Tibial artery (tissue), 4 donors: ENCODE measurements at places on chromosomes 2 and 18.

DNA sequence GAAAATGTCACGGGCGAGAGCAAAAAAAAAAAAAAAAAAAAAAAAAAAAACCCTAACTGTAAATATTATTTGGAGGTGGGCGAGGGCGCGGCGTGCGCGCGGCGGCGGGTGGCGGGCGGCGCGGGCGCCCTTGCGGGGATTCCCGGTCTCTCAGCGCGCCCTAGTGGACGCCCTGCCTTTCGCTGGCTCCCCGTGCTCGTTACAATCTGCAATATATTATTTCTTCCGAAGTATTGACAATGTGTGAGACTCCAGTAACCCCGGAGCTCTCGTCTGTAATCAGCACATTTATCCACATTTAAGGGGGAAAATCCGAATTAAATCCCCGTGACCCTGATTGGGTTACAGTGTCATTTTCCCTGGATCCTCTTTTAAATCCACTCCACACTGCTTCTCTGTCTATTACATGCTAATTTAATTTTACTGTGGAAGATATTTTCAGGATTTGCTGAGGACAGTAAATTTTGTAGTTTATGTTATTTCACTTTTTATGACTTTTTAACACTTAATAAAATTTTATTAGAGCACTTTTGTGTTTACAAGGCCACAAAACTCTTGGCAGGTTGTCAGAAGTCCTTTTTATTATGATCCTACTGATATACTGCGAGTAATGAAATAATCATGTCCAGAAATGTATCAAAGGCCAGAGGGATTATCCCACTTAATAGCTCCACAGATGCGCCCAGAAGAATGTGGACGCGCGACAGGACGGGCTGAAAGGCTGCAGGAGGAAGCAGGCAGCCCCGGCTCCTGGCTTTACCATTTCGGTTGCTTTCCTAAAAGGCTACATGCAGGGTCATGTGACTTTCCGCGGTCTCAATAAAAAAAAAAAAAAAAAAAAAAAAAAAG lies 369.1 kb downstream of the MTX2 start:
- peaks cover 51% of the 10 kb centered on the region for H3K27me3 ChIP-seq
- peak; percentile 75 for DNase-seq
- H3K4me1 ChIP-seq: peaks cover 4% of the 10 kb centered on the region
- no peak overlapping the region for H3K27ac ChIP-seq
- H3K4me3 ChIP-seq: peak overlapping the region; percentile 67

GRCh38 chr18:4453567-4453873 lies 1.6 kb downstream of the DLGAP1 start:
- DNase-seq: no peak
- H3K4me3 ChIP-seq: peak overlapping the region; percentile 60
- H3K36me3 ChIP-seq: no peaks in the 10 kb centered on the region
- H3K27me3 ChIP-seq: no peaks in the 10 kb centered on the region

- H3K4me3 ChIP-seq: no peak overlapping the region
- no peaks in the 10 kb centered on the region for H3K36me3 ChIP-seq
These were observed 609.1 kb upstream of the SYT4 start for GRCh38 chr18:43886341-43886740.

DNA sequence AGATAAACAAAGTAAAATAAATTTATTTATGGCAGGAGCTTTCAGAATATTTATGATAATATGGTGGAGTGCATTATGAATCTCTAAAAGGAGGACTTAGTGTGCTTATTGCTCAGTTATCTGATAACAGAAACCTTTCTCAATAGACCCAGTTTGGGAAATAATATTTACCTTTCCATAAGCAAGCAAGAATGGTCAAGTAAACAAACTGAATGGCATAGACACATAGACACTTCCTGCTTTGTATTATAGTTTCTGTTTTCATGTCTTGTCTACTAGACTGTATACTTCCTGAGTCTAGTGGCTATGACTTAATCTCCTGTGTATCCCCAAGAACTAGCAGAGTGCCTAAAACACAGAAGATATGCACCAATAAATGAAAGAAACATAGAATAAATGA lies 87.8 kb downstream of the UPP2 start:
- no peaks in the 10 kb centered on the region for H3K4me1 ChIP-seq
- no peaks in the 10 kb centered on the region for H3K36me3 ChIP-seq
- no peak overlapping the region for H3K4me3 ChIP-seq
- no peak overlapping the region for H3K27ac ChIP-seq

DNA sequence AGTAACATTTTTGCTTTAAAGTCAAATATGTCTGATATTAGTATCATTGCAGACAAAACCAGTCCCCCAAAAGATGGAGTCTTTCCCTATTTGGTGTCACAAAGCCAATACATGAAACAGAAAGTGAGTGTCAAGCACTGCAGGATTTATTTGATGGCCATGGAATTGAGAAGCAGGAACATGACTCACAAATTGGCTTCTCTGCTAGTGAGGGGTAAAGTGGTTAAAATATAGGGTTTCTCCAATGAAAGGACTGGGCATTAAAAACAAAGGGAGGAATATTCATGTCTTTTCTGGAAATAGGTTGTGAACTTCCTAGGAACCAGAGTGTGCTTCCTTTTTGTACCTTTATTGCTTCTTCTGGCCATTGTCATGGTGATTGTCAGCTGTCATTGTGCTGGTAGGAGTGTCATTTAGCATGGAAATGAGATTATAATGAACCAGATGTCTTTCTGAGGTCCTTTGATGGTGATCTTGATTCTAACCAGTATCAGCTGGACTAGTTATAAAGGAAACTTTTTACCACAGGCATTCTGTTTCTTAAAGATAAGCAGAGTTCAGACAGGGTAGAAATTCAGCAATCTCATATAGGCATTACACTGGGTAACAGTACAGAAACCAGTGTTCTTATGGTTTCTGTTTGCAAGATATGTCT lies 4.1 kb downstream of the REG1B start:
- no peaks in the 10 kb centered on the region for H3K36me3 ChIP-seq
- no peak for DNase-seq
- no peaks in the 10 kb centered on the region for H3K27me3 ChIP-seq
- H3K4me3 ChIP-seq: no peak overlapping the region
- H3K4me1 ChIP-seq: no peaks in the 10 kb centered on the region
- no peak overlapping the region for H3K27ac ChIP-seq

- H3K27me3 ChIP-seq: no peaks in the 10 kb centered on the region
- no peaks in the 10 kb centered on the region for H3K36me3 ChIP-seq
- no peak overlapping the region for H3K4me3 ChIP-seq
These were observed 408.9 kb downstream of the LRATD1 start for GRCh38 chr2:15041429-15041837.

DNA sequence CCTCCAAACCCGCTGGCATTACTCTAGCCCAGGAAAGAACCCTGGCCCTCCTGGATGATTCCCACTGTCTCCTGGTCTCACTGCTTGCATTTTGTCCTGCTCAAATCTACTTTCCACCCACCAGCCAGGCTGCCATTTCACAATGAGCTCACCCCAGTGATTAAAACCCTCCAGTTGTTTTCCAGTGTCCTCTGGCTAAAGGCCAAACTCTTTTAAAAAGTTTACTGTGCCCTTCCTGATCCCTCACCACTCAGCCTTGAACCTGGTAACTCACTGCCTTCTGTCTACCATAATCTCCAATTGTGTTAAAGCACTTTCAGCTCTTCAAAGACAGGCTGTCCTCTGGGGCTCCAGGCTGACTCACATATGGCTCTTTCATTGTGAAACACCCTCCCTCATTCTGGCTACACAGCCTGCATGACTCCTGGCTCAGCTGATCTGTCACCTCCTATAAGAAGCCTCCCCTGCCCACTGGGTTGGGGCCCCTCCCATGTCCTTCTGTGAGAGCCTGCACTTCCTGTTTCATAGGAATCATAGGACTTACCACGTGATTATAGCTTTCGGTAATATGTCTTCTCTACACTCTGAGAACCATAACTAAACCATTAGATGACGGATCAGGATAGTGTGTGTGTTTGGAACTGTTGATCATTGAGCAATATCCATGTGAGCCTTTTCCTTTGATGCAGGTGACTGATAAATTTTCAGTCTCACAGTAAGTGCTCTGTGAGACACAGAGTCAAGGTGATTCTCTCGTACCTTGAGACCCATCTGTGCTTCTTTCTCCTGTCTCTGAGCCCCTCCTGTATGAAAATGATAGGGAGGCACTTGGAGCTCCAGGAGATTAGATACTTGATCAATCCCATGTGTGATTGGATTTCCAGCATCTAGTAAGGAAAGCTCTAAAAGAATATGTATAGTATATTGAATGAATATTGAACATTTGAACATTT lies 590.8 kb upstream of the ID2 start:
- H3K27ac ChIP-seq: no peak overlapping the region
- no peak overlapping the region for H3K4me3 ChIP-seq
- peak; percentile 79 for DNase-seq
- H3K27me3 ChIP-seq: no peaks in the 10 kb centered on the region
- no peaks in the 10 kb centered on the region for H3K4me1 ChIP-seq

- no peak overlapping the region for H3K27ac ChIP-seq
- H3K36me3 ChIP-seq: no peaks in the 10 kb centered on the region
- H3K27me3 ChIP-seq: no peaks in the 10 kb centered on the region
- no peaks in the 10 kb centered on the region for H3K4me1 ChIP-seq
- DNase-seq: no peak
These were observed 864.6 kb downstream of the SUCLG1 start for GRCh38 chr2:83594241-83595120.

- peaks cover 88% of the 10 kb centered on the region for H3K36me3 ChIP-seq
- H3K27me3 ChIP-seq: no peaks in the 10 kb centered on the region
These were observed 20.9 kb downstream of the CFLAR start for GRCh38 chr2:201136889-201137321.

DNA sequence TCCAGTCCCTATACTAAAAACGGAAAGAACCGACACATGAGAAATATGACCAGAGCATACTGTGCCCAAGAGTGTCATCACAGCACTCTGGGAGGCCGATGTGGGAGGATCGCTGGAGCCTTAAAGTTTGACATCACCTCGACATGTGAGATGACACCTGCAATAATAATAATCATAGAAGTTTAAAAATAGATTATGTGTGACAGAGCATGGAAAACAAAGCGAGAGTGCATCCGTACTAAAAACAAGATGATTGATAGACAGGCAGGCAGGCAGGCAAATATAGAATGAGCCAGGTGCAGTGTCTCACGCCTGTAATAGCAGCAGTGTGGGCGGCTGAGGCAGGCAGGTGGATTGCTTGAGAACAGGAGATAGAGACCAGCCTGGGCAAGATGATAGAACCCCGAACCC lies 114.8 kb upstream of the ANKRD30BL start:
- H3K4me1 ChIP-seq: no peaks in the 10 kb centered on the region
- no peak overlapping the region for H3K4me3 ChIP-seq
- H3K27ac ChIP-seq: no peak overlapping the region
- H3K27me3 ChIP-seq: peaks cover 2% of the 10 kb centered on the region
- DNase-seq: no peak

GRCh38 chr2:121530212-121530705 lies 421 bp upstream of the RNU4ATAC start:
- DNase-seq: peak; percentile 75
- peaks cover 21% of the 10 kb centered on the region for H3K4me1 ChIP-seq
- H3K27ac ChIP-seq: peak overlapping the region; percentile 98

- H3K27me3 ChIP-seq: no peaks in the 10 kb centered on the region
- no peak overlapping the region for H3K4me3 ChIP-seq
- no peak for DNase-seq
- peaks cover 8% of the 10 kb centered on the region for H3K36me3 ChIP-seq
- no peak overlapping the region for H3K27ac ChIP-seq
These were observed 520.6 kb upstream of the RAB12 start for GRCh38 chr18:8088626-8089025.

DNA sequence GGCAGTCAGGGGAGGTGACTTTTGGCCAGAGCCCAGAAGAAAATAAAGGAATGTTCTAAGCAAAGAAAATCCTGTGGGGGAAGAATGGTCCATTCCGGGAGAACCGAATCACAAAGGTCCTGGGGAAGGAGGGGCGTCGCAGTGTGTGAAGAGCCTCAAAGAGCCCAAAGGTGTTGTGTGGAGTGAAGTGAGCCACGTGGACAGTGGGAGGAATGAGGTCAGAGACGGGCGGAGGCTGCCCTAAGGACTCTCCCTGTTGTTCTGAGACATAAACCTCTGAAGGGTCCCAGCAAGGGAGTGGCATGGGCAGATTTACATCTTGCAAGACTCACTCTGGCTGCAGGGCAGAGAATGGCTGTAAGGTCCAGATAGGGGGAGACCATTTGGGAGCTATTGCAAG lies 91.3 kb upstream of the SEC11C start:
- no peak overlapping the region for H3K4me3 ChIP-seq
- H3K4me1 ChIP-seq: peaks cover 24% of the 10 kb centered on the region
- H3K27ac ChIP-seq: peak overlapping the region; percentile 7

DNA sequence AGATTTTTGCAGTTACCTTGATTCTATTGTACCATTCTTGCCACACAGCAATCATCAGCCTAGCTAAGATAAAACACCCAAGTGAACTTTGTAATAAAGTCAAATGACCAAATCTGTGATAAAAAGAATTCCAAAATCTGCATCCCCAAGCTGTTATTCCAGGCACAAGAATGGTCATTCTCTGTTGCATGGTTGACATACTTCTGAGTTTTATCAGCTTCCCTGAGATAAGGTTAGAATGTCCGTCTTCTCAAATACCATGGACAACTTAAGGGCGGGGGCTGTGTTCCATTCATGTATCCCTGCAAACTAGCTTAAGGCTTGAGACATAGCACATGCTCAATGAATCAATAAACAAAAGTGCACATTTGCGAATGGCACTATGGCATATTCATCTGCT lies 8.1 kb upstream of the BMP10 start:
- no peaks in the 10 kb centered on the region for H3K4me1 ChIP-seq
- no peak for DNase-seq
- H3K4me3 ChIP-seq: no peak overlapping the region

DNA sequence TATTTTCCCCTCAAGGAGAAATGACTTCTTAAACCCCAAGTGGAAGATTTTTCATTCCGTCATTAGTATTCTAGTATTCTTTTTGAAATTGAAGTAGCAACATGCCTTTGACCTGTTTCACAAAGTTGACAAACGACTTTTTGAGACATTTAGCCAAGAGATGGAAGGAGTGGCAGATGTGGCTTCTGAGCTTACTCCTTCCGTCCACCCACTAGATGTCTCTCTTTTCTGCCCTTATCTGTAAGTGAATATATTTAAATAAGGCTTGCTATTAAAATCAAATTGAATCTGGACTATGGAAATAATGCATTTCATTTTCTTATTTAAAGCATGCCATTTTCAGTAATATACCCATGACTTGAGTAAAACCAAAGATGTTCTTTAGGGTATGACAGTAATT lies 74.1 kb downstream of the ACTR3 start:
- no peak overlapping the region for H3K4me3 ChIP-seq
- H3K4me1 ChIP-seq: no peaks in the 10 kb centered on the region
- no peaks in the 10 kb centered on the region for H3K27me3 ChIP-seq
- peaks cover 8% of the 10 kb centered on the region for H3K36me3 ChIP-seq
- no peak overlapping the region for H3K27ac ChIP-seq
